ENCODE measurements at places on chromosomes 7 and 10.

DNA sequence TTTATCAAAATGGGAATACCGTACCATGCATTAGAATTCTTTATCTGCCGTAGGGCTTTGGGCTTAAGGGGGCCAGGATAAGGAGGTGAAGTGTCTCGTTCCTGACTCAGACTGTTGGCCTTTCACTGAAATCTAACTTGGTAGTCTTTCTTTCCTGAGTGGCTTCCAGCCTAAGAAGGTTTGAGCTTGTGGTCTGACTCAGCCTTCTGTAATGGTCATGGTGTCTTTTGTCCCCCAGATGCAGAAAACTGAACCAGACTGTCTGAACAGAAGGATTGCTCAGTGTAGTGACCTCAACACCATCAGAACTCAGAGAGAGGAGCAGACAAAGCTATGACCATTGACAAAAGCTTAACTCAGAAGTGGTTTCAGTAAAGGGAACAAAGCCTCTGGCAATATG is 39.5 kb downstream of the WNT2 start:
- DNase-seq: no peak

DNA sequence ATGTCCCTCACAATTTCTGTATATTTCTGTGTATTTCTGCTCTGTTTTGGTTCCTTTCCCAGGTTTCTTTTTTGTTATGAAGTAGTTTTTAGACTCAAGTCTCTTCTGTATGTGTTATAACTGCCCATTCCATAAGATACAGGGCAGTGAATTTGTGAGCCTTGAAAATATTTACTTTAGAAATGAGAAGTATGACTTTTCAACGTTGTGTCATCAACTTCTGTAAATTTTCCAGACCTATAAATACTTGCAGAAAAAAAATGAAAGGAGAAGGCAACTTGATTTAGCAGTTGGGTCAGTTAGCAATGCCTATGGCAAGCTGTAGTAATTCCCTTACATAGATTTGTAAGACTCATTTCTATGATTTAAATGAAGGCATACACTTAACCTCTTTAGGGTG is 11.5 kb downstream of the EGFR start:
- no peak for DNase-seq

DNA sequence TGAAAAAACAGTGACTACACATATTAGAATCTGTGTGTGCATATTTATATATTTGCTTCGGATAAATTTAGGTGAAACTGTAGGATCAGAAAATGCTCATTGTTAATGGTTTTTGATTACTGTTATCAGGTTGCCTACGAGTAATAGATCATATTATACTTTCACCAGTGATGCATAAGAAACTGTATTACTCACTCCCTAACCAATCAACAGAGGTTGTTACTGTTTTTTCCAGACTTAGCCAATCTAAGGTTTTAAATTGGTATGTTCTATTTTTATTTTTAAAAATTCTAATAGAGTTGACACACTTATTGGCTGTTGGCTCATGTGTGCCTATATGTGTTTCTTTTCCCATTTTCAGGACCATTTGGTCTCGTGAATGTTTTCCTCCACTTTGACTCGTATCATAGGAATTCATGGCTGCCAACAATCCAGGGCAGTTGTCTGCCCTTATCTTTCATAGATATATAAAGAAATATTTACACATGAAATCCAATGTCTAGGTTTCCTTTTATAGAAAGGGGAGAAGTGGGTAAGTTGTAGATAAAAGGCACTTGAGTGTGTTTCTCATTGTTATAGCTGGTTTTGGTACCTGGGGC is 59.2 kb downstream of the ANLN start:
- no peak for DNase-seq

DNA sequence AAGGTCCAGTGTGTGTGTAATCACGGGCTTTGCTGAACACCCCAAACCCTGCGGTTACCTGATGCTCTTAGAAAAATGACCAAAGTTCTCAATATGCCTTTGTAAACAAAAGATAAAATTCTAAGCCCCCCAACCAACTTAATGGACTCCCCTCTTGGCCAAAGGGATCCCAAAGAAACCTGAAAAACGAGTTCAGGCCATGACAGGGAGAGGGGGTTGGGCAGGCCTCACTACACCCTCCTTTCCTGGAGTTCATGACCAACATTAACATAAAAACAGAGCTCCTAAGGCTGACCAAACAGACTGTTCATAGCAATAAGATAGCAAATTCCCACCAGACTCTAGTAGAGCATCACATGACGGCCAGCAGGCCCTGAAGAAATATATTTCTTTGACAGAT is 3.0 kb upstream of the VIPR2 start:
- DNase-seq: no peak

- DNase-seq: no peak
Measured at GRCh38 chr10:59387951-59388670, 25.8 kb upstream of the FAM13C start.

GRCh38 chr7:97460433-97460832 is 271.5 kb upstream of the TAC1 start:
- no peak for DNase-seq

DNA sequence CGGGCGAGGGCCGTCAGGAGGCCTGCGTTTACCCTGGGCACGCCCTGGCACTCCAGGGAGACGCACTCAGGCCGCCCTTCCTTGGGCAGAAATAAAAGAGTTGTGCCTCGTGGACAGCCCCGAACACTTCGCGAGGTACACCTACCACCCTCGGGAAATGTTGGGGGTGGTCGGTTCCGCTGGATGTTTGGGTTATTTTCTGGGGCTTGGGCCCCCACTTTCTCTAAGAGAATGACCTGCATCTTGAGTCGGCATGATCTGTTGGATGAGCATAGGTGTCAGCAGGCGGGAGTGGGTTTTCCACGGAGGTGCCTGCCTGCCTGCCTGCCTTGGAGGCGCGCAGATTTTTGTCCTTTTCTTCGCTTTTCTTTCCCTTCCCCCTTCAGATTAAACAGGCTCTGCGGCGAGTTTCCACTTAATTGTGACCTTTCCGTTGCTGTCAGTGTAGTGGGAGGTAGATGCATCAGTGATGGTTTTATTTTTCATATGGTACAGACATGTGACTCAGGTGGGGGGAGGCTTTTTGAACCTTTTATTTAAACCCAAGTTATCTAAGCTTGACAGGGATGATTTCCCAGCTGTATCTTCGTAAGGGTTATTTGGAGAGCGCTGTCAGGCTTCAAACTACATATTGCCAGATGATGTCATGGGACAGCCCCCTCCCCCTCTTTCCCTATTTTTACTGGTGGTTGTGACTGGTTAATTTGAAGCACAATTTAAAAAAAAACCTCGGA is 661 bp downstream of the HECTD2 start:
- DNase-seq: no peak
